ENCODE measurements at places on chromosomes 5 and 9.

GRCh38 chr5:83729362-83729761 is 8.7 kb upstream of the HAPLN1 start:
- no peak for DNase-seq

GRCh38 chr5:17951392-17952169 is 317.3 kb downstream of the TAF11L14 start:
- no peak for DNase-seq

GRCh38 chr5:87361536-87362213 is 51.1 kb downstream of the CCNH start:
- no peak for DNase-seq

GRCh38 chr9:131899296-131900228 is 159.7 kb upstream of the RAPGEF1 start:
- no peak for DNase-seq
